Activated CD4-positive, CD25-positive, alpha-beta regulatory T cell (primary cell): ENCODE measurements at places on chromosomes 13 and 19.

- no peak for DNase-seq
These were observed 9.4 kb downstream of the HMGB1 start for GRCh38 chr13:30456290-30456689.

DNA sequence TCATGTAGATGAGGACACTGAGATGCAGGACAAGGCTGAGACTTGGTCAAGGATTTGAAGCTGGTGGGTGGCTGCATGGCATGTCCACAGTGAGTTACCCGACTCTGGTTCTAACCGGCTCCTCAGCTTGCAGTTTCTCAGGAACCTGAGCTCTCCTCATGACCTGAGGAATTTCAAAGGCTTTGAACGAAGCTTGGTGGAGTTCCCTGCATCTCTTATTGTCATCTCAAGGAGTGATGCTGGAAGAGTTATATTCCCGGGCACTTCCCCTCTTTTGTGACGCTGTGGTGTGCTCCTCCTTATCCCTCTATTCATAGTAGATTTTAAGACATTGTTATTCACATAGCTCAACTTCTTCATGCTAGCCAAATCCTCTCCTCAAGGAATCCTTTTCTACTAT, 500.1 kb upstream of the HTR2A start:
- DNase-seq: no peak

DNA sequence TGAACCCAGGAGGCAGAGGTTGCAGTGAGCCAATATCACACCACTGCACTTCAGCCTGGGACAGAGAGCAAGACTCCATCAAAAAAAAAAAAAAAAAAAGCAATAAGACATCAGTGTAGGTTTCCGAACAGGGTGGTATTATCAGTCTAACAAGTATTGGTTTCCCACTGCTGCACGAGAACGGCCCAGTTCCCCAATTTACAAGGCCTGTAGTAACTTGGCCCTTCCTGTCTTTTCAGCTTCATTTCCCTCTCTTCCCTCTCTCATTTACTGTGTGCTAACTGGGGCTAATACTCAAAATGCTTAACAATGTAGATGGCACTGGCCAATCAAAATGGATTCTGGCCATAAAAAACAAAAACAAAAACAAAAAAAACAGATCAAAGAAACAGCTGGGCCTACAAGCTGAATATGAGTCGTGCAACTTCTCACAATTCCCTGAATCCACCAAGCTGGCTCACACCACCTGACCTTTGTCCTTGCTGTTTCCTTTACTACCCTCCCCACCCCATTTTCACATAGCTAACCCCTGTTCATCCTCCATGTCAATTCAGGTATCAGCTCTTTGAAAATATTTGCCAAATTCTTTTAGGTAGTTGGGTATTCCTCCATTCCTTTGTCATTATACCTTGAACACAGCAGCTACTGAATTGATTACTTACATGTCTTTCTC, 2.4 kb downstream of the TEX101 start:
- no peak for DNase-seq

DNA sequence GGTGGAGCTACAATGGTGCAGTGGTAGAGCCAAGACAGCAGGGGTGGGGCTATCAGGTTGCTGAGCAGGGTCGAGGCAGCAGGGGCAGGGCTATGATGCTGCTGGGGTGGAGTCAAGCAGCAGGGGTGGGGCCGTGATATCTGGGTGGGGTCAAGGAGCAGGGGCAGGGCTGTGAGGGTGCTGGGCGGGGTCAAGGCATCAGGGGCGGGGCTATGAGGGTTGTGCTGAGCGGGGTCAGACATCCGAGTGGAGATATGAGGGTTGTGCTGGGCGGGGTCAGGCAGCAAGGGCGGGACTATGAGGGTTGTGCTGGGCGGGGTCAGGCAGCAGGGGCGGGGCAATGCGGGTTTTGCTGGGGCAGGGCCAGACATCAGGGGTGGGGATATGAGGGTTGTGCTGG, 14.7 kb downstream of the HCN2 start:
- no peak for DNase-seq

GRCh38 chr13:35838356-35838755, 292.8 kb downstream of the DCLK1 start:
- no peak for DNase-seq
